Activated T-cell treated with anti-CD3 and anti-CD28 coated beads for 24 hours (primary cell): ENCODE measurements at places on chromosomes 4 and X.

- DNase-seq: no peak
These were observed 26.3 kb upstream of the PRSS48 start for GRCh38 chr4:151250706-151251105.

- no peak for DNase-seq
These were observed at the start of gene LDB2 for GRCh38 chr4:16897991-16898827. Gene LDB2, minus strand, starts transcription at chr4:16898645.

DNA sequence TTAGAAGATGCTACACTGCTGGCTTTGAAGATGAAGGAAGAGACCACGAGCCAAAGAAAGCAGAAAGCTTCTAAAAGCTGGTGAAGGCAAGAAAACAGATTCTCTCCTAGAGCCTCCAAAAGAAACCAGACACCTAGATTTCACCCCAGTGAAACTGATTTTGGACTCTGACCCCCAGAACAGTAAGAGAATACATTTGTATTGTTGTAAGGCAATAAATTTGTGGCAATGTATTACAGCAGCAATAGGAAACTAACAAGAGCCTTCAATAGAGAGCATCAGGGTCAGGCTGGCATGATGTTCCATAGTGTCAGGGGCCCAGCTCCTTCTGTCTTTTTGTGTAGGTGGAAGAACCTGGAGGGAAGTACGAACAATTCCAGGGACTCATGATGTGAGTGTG lies 6.0 kb upstream of the TEC start:
- DNase-seq: no peak

DNA sequence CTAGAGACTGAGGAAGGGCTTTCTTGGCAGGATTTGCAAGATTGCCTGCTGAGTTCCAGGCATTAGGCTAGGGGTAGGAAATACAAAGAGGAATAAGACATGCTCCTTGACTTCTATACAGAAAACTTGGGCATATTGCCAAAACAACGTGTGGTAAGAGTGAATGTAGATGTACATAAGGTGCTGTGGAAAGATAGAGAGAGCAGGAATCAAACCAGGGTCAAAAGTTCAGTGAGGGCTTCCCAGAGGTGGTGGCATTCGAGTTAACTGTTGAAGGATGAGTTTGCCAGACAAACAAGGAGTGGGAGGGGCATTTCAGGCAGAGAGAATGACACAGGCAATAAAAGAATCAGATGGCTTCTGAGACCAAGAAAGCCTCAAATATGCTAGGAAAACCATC lies 187.9 kb downstream of the KDR start:
- no peak for DNase-seq

DNA sequence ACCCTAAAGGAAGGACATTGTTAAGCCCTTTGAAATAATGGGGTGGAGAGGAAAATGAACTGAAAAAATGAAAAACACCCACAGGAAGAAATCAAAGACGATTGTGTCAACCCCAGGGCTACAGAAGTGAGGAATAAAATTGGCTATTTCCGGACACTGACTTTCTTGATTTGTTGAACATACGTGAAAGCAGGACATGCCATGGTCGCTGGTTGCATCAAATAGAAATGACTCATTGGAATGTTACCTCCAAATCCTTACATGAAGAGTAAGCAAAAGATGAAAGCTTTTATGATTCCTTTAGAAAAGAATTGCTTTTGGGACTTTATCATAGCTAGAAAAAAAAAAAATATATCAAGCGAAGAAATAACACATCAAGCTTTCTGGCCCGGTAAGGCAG lies 75.3 kb downstream of the DCUN1D4 start:
- DNase-seq: no peak
